ENCODE measurements at places on chromosomes 2 and 18. TPM values are rescaled to one million over a fixed set of nuclear protein-coding genes. Genes with fewer than 3 reads are reported as not detected.

DNA sequence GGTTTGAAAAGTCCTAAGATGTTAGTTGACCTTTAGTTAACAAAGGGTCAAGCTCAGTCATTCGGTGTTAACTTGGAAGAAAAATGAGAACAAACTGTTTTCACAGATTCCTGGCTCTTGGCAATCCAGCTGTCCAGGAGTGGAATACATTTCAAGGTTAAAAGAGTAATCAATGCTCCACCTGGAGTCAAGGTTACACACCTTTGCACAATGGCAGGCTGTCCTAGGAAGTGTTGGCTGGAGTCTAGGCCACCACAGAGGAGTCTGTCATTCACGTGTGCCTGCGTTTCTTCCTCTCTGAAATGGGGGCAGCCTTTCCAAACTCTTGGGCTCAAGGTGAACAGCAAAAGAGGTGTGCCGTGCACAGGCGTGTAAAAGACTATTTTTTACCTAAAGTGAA is 6.3 kb upstream of the ID2 start:
- DNase-seq: no peak

DNA sequence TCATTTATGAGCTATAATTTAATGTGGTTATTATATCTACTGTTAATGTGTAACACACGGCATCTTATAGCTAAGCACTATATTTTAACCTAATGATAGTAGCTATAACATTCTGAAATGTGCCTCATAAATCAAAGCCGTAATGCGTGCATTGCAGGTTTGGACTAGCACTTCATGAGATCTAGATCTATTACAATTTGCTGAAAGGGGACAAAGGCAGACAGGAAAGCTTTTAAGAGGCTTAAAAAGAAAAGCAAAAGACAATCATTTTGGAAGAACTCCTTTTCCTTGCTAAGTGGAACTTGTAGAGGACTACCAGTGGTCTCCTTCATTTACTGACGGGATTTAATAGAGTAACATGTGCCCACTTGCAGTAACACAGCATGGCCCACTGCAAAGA is 213.1 kb downstream of the NBAS start:
- DNase-seq: no peak

DNA sequence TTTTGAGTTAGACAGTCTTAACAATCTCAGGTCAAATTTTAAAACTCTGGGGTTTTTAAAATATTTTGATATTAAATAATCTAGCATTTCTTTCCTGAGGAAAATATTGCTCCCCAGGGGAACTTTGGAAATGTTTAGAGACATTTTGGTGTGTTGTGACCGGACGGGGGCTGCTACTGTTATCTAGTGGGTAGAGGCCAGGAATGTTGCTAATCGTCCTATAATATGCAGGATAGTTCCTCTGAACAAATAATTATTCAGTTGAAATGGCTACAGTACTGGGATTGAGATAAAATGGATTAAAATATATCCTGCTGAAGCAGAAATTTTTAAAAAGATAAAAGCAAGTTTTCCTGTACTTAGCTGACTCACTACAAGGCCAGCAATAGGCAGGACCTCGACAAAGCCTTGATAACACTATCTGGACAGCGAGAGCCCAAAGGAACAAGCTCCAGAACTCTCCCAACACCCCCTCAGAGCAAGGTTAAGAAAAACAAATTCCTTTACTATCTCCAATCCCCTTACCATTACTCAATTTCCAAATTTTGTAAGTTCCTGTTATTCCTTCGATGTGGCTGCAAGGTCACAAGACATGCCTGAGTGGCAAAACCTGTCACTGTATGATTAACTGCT is 1407.4 kb downstream of the SUCLG1 start:
- DNase-seq: no peak

DNA sequence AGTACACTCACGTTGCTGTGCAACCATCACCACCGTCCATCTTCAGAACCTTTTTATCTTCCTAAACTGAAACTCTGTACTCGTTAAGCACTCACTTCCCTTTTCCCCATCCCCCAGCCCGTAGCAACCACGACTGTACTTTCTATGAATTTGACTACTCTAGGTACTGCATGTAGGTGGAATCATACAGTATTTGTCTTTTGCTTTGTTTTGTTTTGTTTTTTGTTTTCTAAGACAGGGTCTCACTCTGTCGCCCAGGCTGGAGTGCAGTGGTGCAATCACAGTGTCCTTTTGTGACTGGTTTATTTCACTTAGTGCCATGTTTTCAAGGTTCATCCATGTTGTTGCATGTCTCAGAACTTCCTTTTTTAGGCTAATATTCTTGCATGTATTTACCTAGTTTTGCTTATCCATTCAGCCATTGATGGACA is 7.0 kb upstream of the TYMS start:
- no peak for DNase-seq

Gene ZNF521
- 54.1 TPM for total RNA-seq

DNA sequence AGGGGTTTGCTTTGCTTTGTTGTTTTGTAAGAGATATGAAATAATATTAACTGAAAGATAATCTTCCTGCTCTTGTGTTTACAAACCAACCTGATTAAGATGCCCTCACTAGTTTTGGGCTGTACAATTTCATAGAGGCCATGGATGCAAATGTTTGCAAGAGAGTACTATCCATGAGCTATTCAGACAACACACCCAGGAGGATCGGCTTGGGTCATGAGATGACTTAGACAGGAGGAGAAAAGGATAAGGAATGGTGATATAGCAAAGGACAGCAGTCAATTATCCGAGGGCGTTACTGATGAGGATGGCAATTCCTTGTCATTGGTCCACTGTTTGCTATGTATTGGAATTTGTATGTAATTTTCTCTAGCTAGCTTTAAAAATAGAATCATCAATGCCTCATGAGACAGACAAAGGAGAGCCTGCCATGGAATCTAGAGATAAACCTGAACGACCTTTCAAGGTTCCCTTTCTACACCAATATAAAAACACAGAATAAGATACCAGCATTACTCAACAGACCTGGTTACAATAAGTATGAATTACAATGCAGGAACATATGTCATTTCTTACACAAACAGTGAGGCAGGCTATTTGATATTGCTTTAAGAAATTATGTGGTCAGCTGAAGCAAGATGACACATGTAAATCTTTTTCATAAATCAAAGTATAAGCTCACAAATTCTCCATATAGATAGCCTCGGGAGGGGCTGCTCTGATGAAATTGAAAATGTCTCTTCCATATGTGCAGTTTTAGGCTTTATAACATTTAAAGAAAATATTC is 54.4 kb upstream of the SOS1 start:
- DNase-seq: no peak

- DNase-seq: no peak
Observed at GRCh38 chr2:150320608-150321007, 166.9 kb downstream of the RND3 start.

- no peak for DNase-seq
Observed at GRCh38 chr2:19352946-19353720, 5.3 kb downstream of the OSR1 start.

Gene COL4A3
- total RNA-seq: not detected

Gene TCF7L1
- 48.3 TPM for total RNA-seq

DNA sequence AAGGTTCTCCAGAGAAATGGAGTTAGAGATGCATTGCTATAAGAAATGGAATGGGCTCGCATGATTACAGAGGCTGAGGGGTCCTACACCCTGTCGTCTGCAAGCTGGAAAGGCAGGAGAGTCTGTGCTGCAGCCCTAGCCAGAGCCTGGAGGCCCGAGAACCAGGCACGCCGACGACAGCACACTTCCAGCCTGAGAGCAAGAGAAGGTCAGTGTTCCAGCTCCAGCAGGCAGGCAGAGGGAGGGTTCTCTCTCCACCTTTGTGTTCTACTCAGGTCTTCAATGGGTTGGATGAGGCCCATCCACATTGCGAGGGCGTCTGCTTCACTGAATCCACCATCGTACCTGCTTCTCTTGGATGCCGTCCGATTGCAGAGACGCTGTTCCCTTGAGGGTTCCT is 177.6 kb upstream of the HDAC4 start:
- no peak for DNase-seq

DNA sequence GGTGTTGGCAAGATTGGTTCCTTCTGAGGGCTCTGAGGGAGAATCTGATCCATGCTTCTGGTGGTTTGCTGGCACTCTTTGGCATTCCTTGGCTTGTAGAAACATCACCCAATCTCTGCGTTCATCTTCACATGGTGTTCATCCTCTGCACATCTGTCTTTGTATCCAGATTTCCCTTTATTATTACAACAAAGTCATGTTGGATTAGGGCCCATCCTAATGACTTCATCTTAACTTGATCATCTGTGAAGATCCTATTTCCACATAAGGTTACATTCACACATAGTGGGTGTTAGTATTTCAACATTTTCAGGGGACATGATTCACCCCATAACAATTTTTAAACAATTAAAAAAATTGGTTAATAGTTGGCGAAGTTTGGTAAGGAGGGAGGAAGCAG is 177.4 kb upstream of the CWC22 start:
- no peak for DNase-seq

Gene KCNF1
- 0.83 TPM for total RNA-seq

- no peak for DNase-seq
Observed at GRCh38 chr2:33804155-33804554, 205.1 kb upstream of the FAM98A start.

GRCh38 chr18:62755454-62755853 is 40.1 kb downstream of the PHLPP1 start:
- DNase-seq: no peak

Gene UGT1A1
- total RNA-seq: not detected

Gene TMEM37
- 13.6 TPM for total RNA-seq

DNA sequence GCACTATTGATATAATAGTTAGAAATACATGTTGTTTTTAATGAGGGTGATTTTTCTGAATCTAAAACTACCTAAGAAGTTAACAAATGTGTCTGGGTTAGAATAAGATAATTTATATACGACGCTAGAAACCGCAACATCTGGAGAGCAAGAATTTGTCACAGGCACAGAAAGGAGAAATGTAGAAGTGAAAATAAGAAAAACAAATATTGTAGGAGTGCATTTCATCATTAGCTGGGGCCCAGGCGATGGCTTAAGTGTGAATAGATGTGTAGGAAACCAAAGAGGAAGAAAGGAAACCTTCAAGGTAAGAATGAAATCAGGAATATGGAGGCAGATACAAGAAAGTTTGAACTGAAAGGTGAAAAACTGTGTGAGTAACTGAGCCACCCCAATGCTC is 90.3 kb downstream of the LRP2 start:
- DNase-seq: no peak

DNA sequence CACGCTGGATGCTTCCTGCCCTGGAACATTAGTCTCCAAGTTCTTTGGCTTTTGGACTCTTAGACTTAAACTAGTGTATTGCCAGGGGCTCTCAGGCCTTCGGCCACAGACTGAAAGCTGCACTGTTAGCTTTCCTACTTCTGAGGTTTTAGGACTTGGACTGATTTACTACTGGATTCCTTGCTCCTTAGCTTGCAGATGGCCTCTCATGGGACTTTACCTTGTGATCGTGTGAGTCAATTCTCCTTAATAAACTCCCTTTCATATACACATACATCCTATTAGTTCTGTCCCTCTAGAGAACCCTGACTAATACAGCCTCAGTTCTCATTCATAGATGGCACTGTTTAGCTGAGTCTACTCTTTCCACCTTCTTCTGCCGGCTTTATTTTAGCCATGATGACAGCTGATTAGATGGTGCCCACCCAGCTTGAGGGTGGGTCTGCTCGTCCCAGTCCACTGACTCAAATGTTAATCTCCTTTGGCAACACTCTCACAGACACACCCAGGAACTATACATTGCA is 389.1 kb downstream of the NYAP2 start:
- DNase-seq: no peak

DNA sequence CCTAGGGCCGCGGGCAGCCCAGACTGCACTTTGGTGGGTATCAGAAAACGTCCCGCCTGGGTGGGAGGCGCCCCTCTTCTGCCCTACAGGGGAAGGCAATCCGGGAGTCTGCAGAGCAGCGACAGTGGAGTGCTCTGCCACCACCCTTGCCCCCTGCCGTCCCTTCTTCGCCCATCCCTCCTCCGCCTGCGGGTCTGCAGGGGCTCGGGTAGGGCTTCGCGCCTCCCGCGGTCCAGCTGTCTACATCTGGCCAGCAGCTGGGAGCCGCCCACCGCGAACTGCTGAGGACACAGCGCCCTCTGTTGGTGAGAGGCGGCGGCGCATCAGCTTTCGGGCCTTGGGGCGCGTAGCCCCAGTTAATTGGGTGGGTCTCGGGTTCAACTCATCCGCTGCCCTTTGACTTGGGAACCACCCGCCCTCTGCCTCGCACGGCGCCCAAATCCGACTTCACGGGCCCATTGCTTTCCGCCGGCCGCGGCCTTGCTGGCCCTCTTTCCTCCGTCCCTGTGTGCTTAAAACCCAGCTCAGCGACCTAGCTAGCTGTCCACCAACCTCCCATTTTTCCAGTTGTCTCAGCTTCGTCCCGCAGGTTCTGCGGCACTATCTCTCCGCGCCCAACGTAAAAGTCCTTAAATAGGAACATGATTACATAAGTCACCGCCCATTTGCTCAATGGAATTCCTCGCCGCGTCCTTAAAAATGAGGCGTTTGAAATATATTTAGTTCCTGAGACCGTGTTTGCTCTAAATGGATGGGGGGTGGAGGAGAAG is 17.6 kb downstream of the WNT10A start:
- DNase-seq: peak; percentile 72

- DNase-seq: no peak
Observed at GRCh38 chr2:18339326-18339725, 221.1 kb downstream of the RDH14 start.

- no peak for DNase-seq
Observed at GRCh38 chr18:62738639-62739038, 23.3 kb downstream of the PHLPP1 start.

Gene RESP18
- total RNA-seq: not detected

Gene TMEM178A
- total RNA-seq: 11.9 TPM

GRCh38 chr2:143732871-143733270 is 603.7 kb downstream of the ARHGAP15 start:
- no peak for DNase-seq

GRCh38 chr18:9933865-9934264 is 20.0 kb downstream of the VAPA start:
- DNase-seq: no peak

DNA sequence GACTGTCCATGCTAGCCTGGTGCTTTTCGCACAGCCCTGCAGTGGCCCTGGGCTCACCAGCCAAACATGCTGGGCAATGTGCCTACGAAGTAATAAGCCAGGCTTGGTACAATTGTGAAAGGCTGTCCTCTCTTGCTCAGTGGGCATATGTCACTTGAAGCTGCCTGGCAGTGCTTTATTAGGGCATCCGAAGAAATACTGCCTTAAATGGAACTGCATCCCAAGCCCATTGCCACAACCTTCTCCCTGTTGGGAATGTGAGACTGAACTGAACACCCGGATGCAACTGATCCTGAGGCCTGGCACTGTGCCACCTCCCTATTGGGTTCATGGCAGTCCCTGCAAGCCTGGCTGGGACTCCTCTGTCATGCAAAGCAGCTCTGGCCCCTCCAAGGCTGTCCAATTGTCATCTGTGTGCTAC is 15.9 kb downstream of the CAPG start:
- DNase-seq: no peak

GRCh38 chr2:155679647-155680046 is 652.9 kb downstream of the NR4A2 start:
- no peak for DNase-seq

GRCh38 chr2:45353879-45354278 is 257.2 kb downstream of the SRBD1 start:
- no peak for DNase-seq

- DNase-seq: no peak
Observed at GRCh38 chr2:215940645-215941184, 72.6 kb downstream of the MREG start.

GRCh38 chr18:56358608-56359280 is 279.6 kb downstream of the TXNL1 start:
- DNase-seq: no peak

Gene RIOK3
- total RNA-seq: 42.0 TPM

GRCh38 chr2:218709908-218710307 is 727 bp upstream of the TTLL4 start:
- no peak for DNase-seq
